C1 segment of cervical spinal cord (tissue), 14 donors: ENCODE measurements at places on chromosomes 12 and 14.

- DNase-seq: no peak
These were observed 373.1 kb upstream of the DCN start for GRCh38 chr12:91555436-91556415.

DNA sequence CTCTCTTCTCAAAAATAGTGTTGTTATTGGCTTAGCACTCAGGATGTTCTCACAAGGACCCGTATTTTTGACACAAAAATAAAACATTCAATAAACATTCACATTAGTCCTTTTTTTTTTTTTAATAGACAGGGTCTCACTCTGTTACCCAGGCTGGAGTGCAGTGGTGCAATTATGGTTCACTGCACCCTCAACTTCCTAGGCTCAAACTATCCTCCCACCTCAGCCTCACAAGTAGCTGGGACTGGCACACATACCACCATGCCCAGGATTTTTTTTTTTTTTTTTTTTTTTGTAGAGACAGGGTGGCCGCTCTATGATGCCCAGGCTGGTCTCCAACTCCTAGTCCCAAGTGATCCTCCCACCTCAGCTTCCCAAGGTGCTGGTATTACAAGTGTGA, 27.0 kb downstream of the PPP1R13B start:
- DNase-seq: no peak

GRCh38 chr14:65075628-65076325, 26.5 kb downstream of the MAX start:
- no peak for DNase-seq

DNA sequence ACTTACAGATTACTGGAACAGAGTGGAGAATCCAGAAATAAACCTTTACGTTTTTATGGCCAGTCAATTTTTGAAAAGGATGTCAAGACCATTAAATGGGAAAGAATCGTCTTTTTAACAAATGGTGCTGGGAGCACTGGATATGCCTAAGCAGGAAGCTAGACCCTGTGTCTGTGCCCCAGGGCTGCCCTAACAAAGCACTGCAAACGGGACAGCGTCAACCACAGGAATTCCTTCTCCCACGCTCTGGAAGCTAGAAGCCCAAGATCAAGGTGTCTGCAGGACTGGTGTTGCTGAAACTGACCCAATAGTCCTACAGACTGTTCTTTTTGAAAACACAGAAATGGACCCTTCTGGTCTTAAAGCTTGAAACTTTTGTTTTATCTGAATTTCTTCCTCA, 9.3 kb upstream of the TMEM121 start:
- DNase-seq: no peak

DNA sequence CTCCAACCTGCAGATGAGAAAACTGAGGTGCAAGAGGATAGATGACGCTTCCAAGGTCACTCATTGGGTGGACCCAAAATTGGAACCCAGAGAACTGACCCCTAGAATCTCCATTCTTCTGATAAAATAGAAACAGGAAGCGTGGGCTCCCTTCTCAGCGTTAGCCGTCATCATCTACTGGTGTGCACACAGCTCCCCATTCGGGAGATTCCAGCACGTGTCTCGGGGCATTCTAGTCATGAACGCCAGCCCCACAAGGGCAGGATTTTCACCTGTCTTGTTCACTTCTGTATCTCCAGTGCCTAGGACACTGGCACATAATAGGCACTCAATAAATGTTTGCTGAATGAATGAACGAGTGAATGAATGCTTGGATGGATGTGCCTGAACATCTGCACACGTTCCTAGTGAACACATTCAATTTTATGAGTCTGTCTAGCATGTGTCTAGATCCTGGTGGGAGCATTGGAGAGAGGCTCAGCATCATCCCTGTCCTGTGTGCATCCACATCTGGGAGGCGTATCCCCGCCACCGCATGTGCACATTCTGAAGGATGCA, 30.5 kb downstream of the RASAL1 start:
- DNase-seq: no peak

- DNase-seq: no peak
These were observed 141.8 kb upstream of the CPM start for GRCh38 chr12:69074556-69075349.

DNA sequence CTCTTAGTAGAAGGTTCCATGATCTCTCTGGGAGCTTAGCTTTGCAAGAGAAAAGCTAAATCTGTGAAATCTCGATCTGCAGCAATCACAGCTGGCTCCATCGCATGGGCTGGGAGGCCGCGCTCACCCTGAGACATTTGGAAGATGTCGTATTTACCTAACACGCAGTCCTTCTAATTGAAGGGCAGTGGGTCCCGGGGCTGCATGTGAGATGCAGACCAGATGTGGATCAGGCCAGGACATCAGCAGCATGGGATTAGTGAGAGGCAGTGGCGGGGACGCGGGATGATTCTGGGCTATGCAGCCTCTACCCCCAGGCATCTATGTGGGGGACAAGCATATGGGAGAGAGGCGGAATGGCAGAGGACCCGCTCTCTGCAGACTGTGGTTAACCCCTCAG, 312.4 kb upstream of the RTL1 start:
- DNase-seq: no peak
